ENCODE measurements at places on chromosomes 2 and 18.
A peak's percentile ranks its signal among the peaks of the same experiment; 100 is the strongest.

DNA sequence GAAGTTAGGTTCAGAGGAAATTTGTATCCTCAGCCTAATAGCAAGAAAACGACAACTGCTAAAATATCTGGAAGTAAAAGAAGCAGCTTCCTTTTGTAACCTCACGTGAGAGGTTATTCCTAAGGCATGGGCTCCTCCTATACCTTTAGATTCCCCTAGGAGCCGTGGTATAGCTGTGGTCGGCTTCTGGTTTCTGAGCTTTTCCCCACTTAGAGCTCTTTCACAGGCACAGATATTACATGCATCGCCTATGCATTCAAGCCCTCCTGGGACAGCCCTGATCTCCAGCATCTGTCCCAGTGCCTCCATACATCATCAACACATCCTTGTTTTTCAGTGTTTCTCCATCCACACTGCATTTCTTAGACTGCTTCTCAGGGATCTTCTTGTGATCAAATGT is 289.0 kb downstream of the ALPK2 start:
- no peak for DNase-seq

DNA sequence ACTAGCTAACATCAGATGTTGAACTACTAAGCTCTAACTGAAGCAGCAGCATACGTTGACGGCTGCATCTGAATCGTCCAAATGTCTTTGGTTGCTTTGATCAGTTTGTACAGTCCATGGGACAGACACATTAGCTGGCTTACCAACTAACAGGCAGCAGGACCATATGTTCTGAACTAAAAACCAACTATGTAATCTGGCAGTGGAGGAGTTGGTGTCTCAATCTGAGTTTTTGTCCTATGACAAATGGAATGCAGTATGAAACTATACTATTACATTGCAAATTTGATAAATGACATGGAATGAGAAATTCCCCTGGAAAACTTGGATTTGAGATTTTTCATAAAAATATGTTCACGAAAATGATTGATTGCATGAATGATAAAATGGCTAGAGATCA is 79.5 kb downstream of the EPHA4 start:
- DNase-seq, result no peak

GRCh38 chr2:26018184-26019055 is 15.5 kb upstream of the RAB10 start:
- DNase-seq, result peak; percentile 30

DNA sequence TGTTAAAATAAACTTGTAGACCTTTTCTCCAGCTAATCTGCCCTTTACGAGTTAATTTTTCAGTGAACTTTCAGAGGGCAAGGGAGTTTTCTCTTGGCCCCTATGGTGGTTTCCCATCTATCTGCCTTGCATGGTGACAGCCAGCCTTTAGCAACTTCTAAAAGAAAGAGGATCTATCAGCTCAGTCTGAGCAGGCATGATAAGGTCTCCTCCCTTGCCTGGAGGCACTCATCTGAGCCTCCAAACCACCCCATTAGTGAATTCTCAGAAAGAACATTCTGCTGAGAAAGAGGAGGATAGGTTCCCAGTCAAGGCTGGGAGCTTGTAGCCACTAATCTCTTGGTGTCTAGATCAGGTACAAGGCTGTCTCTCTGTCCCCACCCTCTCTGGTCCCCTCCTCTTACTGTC is 10.7 kb upstream of the GYPC start:
- DNase-seq, result no peak

DNA sequence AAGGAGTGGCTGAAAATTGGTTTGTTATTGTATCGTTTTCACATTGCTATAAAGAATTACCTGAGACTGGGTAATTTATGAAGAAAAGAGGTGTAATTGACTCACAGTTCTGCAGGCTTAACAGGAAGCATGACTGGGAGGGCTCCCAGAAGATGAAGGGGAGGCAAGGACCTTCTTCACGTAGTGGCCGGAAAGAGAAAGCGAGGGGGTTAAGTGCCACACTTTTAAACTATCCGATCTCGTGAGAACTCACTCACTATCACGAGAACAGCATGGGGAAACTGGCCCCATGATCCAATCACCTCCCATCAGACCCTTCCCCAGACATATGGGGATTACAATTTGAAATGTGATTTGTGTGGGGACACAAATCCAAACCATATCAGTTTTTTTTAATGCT is 81.6 kb downstream of the FBXO15 start:
- DNase-seq, result no peak

DNA sequence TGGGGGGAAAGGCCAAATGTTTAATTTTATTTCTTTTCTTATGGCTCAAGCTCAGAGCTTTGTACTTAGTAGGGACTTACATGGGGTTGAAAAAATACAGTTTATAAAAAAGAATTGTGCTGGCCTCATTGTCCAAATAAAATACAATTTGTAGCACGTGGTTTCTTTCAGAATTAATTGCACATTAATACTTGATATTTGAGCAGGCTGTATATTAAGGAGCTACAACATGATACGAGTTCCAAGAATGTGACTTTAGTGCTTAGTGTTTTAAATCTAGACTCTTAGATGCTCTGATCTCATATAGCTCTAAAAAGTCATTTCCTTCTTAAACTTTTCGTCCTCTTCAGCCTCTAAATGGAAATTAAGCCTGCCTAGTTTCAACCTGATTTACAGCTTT is 46.4 kb upstream of the RASGRP3 start:
- no peak for DNase-seq

DNA sequence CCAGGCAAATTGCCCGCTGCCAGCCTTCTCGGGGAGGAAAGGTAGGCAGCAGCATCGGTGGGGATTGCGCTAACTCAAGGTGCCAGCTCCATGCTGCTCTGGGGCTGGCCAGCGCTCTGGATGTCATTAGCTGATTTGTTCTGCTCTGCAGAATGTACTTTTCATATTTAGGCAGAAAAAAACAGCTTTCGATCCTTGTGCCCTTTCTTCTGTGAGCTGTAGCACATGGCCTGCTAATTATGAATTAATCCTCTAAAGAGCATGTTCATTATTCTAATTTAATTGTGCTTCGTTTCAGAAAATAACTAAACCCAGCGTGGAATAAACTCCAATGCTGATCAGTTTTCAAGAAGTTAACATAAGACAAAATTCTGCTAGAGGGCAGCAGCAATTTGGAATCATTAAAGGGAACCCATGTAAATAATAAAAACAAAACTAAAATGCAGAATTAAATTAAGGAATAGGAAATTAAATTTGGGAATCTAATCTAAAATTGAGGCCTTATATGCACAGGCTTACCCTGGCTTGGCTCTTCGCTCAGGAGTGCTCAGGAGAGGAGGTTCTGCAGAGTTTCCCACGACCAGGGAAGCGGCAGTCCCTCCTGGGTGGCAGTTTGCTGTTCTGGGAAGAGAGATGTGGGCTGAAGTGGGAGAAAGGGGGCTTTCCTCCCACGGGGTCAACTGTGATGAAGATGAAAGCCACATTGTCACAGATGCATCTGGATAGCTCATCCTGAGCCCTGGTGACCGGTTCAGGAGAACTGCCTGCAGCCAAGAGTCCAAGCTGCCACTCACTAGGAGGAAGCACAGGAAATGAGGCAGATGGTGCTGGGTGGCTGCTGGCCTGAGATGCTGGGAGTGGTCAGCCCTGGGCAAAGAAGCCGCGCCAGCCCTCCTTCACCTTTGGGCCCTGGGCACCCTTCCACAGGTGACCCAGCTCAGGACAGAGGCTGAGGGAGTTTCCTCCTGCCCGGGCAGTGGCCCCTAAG is 93.2 kb upstream of the PKDCC start:
- DNase-seq, result no peak

DNA sequence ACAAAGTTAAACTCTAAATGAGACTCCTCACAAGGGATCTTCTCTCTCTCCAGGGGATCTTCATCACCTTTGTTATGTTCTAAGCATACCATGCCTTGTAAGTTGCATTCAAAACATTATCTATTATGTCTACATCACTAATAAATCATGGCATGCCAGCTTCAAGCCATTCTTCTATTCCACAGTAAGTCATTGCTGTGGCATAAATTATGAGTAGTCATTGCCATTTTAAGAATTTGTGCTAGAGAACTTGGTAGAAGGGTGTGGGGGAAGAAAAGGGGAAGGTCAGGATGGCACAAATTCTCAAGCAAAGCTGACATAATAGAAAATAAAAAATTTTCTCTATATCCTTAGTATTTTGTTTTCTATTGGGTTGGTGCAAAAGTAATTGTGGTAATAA is 33.5 kb downstream of the BARD1 start:
- no peak for DNase-seq

DNA sequence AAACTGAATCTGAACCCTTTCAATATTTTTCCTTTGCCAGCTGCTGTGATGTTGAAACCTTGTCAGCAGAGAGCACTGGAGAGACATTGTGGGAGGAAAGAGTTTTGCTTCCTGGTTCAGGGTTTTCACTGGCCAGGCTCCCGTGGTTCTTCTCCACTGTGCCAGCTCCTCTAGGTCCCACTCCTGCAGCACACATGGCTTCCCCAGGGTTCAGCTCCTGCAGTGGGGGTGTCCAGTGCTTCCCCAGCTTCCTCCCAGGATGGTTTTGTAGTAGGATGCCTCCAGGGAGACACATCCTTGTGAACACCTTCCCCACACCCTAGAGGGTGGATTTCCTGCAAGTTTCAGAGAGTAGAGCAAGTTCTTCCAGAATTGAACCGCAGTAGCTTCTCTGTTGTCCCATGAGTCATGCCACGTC is 24.0 kb upstream of the SULT1C3 start:
- DNase-seq, result peak; percentile 17

DNA sequence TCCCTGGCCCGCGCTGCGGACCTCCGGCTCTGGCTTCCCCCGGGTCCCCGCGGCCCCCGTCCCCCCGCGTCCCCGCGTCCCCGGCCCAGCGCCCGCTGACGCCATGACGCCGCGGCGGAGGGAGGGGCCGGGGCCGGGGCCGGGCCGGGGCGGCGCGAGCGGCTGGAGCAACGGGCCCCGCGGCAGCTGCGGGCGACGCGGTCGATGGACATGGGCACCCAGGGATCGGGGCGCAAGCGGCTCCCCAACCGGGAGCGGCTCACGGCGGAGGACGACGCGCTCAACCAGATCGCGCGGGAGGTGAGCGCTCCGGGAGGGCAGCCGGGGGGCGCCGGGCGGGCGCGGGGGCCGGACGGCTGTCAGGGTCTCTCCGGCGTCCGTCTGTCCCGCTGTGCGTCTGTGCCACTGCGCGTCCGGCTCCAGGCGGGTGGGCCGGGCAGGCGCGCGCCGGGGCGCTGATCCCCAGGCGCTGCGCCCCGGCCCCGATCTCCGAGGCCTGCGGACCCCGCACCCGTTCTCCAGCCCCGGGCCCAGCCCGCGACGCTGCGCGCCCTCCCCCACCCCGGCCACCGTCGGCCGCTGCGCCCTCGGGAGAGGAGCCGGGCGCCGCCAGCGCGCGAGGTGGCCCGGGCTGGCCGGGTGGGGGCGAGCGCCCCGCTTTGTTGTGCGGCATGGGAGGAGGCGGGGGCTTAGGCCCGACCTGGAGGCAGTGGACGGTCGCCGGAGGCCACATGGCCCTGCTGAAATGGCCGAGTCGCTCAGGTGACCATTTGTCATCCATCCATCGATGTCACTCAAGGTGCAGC is at the start of gene LRRFIP1:
Gene LRRFIP1, plus strand, starts transcription at position 147 of the 806 bp plus-strand sequence. Its CDS starts 58 bp downstream, at position 205.
- DNase-seq, result no peak

GRCh38 chr18:67421651-67422050 is 94.9 kb downstream of the DSEL start:
- no peak for DNase-seq

GRCh38 chr2:163198972-163199371 is 360.4 kb upstream of the KCNH7 start:
- DNase-seq, result no peak

- DNase-seq, result no peak
Observed at GRCh38 chr2:230266638-230267037, 41.1 kb downstream of the SP140 start.

DNA sequence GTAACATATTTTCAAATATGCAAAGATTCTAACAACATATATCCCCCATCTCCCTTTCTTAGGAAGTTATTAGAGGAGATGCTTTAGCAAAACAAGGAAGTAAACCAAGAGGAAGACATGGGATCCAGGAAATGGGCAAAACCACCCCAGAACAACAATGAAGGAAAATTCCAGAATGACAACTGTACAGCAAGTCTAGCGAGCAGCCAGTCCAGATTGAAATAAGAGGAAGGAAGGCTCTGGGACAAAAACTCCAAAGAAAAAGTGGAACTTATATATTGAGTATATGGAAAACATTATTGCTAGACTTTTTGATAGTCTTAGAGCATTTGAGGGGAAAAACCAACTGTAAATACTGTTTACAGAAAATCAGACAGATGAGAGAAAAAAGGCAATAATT is 2.9 kb upstream of the ARPC2 start:
- DNase-seq, result no peak

DNA sequence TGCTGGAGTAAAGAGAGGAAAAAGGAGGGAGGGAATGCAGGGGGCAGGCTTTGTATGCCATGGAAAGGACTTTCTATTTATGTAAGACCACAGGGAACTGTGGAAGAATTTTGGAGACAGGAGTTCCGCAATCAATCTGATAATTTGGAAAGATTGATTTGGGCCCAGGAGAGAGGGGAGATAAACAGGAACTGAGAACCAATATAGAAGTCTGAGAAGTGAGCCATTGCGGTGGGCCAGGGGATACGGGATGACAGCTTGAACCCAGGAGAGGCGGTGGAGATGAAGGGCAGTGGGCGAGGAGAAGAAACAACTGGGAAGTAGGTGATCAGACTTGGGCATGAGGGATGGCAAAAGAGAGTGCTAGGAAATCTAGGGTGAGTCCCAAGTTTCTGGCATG is 23.7 kb downstream of the RASGRP3 start:
- DNase-seq, result no peak

DNA sequence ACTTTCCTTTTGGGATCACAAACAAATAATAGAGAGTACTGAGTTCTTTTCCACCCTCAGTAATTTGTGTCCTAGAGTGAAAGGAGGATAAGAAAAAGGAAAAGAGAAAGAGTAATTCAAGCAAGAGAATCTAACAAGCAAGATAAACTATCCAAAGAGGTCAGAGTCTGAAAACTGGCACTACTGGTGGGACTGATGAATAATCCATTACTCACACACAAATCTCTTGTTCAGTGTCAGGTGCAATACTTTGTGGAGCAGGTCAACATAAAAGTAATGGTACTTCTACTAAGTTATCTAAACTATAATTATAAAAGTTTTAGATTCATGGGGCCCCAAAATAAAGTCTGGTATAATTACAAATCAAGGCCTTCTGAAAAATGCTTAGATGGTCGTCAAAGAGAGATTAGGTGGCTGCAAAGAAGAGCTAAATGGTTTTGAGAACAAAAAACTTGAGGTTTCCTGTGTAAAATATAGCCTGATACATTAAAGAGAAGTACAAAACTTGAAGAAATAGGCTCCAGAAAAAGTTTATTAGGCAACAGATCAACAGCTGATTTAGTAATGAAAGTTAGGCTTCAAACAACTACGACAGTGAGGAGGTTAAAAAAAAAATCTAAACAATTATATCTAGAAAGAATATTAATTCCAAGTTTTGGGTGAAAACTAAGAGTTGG is 109.4 kb downstream of the BAZ2B start:
- DNase-seq, result no peak

DNA sequence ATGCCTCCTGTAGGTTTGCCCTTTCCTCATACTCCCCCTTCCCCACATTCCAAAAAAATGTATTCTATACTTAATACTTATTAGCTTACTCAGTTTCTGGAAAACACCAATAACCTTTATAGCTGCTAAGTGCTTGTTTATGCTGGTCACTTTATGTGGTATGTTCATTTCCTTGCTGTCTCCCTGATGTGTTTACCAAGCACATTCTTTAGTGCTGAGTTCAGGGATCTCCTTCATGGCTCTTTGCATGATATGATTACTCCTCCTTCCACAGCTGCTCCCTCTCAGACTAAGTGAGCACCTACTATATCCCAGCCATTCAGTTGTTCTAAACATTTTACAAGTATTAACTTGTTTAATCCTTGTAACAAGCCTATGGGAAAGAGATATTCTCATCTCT is 698.3 kb upstream of the FANCL start:
- no peak for DNase-seq

Data from NCI-H774 (cell line).